ENCODE measurements at places on chromosomes 5 and 9. TPM values are rescaled to one million over a fixed set of nuclear protein-coding genes. Genes with fewer than 3 reads are reported as not detected.
A peak's percentile ranks its signal among the peaks of the same experiment; 100 is the strongest.

GRCh38 chr5:98205691-98206461 lies 567.6 kb upstream of the RGMB start:
- DNase-seq, result no peak

The ZDHHC21 gene
- 5.2 TPM for total RNA-seq

DNA sequence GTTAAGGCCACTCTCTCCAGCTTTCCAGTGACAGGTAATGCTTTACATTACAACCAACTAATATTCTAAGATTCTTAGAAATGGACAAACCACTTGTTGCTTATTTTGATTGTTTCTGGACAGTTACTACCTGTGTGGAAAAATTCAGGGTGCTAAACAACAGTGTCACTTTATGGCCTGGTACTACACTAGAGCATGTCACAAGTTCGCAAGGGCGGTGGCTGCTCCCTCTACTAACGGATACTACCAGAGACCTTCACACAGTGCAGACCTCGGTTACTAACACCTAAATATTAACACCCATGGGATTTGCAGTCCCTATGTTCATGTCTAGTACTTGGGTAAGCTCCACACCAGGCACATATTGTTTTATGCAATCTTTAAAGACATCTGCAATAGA lies 13.4 kb downstream of the HMGXB3 start:
- DNase-seq, result no peak

DNA sequence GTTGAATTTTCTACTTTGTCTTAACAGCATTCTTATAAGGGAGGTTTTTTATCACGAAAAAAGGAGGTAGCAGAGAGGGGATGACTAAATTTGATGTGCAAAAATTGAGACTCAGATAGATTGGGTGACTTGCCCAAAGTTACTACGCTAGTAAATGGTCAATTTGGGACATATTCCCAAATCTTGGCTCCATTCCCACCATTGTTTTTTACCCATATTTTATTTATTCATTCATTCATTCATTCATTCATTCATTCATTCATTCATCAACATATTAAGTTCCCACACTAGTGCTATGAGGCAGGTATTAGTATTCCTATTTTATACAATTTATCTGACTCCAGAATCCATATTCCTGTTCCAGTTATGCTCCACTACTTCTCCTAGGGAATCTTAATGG lies 85.6 kb downstream of the HACD4 start:
- DNase-seq, result no peak

- DNase-seq, result no peak
Measured at GRCh38 chr5:127647361-127647958, 1.4 kb upstream of the CTXN3 start.

DNA sequence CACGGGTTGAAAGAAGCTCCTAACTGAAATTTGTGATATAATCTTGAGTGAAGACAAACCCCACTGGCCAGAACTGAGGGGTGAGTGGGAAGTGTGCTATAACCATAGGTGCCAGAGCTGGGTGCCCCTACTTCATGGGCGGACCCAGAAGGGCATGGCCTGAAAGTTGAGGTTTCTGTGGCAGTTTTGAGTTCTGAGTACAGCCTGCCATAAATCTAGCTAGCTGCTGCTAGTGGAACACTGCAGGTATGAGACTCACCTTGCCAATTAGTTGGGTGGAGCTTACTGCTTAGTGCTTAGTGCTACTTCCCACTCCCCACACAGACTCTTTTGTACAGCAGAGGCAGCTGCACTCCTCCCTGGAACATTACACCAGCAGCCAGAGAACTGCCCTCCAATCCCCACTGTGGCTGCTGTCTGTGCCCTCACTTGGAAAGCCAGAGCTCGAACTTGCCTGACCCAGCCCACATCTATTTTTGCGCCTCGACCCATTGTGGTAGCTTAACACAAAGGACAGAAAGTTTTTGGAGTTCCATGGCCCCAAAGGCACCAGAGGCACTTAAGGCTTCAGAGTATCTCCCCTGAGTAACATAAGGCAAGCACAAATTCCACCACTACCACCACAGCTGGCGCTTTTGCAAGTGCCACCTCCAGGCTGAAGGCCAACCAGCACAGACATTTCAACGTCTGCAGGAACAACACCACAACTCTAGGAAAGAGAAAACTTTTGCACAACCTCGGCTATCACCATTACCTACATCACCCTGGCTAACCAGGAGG lies 27.1 kb upstream of the PTGER4 start:
- DNase-seq, result no peak

- peak; percentile 75 for DNase-seq
Measured at GRCh38 chr9:89413963-89414638, 83.8 kb downstream of the SEMA4D start.

GRCh38 chr5:135174315-135175096 lies 140.5 kb upstream of the PITX1 start:
- DNase-seq, result no peak

- no peak for DNase-seq
Measured at GRCh38 chr5:10836986-10837385, 76.0 kb upstream of the DAP start.

The CDH9 gene
- total RNA-seq, result not detected

GRCh38 chr5:11037080-11037479 lies 276.0 kb upstream of the DAP start:
- no peak for DNase-seq

DNA sequence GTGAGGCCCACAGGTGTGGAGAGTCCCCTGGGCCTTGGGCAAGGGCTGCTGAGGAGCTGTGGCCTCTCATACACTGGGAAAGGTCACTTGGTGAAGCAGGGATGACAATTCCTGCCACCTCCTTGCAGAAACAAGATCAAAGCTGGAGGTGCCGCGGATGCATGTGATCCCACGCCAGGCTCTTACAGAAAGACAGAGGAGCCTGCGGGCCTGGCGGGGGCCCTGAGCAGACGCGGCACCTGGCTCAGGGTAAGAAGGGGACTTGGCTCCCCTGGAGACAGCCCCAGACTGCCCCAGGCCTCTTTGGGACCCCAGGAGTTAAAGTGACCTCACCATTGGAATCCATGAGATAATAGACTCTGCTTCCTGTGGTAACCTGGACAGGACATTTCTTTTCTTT lies 4.8 kb downstream of the GFPT2 start:
- peak; percentile 10 for DNase-seq

- no peak for DNase-seq
Measured at GRCh38 chr5:141920771-141921170, 2.9 kb upstream of the DELE1 start.

- DNase-seq, result peak; percentile 57
Measured at GRCh38 chr5:135829681-135830383, 4.6 kb upstream of the SLC25A48 start.

The SLC6A19 gene
- not detected for total RNA-seq

DNA sequence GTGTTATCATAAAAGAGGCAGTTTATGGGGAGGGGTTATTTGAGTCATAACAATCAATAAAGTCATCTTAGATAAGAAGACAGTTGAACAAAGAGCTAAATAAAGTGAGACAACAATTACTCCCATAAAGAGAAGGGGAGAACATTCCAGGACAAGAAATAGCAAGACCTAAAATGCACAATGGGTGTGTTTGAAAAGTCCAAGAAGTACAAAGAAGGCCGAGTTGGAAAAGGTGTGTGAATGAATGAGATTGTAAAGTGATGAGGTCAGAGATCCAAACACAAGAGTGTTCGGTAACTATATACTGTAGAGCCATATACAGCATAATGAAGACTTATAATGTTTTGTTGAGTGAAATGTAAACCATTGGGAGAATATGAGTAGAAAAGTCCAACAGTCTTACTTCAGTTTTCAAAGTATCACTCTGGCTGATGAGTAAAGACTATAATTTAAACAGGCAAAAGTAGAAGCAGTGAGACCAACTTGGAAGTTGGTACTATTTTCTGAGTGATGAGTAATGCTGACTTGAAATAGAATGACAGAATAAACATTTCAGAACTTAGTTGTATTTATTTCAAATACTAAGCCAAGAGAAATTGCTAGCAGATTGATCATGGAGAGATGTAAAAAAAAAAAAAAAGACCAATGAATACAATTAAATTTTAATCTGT lies 868.7 kb upstream of the CDH9 start:
- DNase-seq, result no peak
